Uterus (tissue), 4 donors: ENCODE measurements at places on chromosomes 2 and 18. TPM values are rescaled to one million over a fixed set of nuclear protein-coding genes. Genes with fewer than 3 reads are reported as not detected.

Gene ABCB11
- not detected for total RNA-seq

Gene DNAJC5G
- 0.77 TPM for total RNA-seq

GRCh38 chr2:110860630-110861029 is 128.3 kb downstream of the ACOXL start:
- DNase-seq, result no peak

- DNase-seq, result no peak
Measured at GRCh38 chr2:9594366-9595054, 36.3 kb downstream of the YWHAQ start.

Gene FIGLA
- not detected for total RNA-seq

GRCh38 chr2:102021779-102022178 is 30.0 kb downstream of the IL1R2 start:
- no peak for DNase-seq

GRCh38 chr18:5305835-5306234 is 10.3 kb upstream of the ZBTB14 start:
- no peak for DNase-seq

Gene LIPG
- total RNA-seq, result not detected

Gene VWA3B
- 2.1 TPM for total RNA-seq

Gene BCL2
- total RNA-seq, result 17.9 TPM

GRCh38 chr2:26561918-26562810 is 79.0 kb downstream of the CIB4 start:
- no peak for DNase-seq

DNA sequence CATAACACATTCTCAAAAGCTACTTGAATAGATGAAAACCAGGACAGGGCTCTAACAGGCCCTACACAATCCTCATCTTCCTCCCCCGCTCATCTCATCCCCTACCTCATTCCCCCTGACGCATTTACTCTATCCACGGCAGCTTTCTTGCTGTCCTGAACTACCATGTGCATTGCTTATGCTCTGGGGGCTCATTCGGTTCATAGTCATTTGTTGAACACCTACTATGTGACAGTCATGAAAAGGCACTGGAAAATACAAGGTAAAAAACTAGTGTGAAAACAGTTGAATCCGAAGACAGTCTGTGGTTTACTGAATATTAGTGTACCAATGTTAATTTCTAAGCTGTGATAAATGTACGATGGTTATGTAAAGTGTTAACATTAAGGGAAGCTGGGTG is 797 bp downstream of the EIPR1 start:
- no peak for DNase-seq

DNA sequence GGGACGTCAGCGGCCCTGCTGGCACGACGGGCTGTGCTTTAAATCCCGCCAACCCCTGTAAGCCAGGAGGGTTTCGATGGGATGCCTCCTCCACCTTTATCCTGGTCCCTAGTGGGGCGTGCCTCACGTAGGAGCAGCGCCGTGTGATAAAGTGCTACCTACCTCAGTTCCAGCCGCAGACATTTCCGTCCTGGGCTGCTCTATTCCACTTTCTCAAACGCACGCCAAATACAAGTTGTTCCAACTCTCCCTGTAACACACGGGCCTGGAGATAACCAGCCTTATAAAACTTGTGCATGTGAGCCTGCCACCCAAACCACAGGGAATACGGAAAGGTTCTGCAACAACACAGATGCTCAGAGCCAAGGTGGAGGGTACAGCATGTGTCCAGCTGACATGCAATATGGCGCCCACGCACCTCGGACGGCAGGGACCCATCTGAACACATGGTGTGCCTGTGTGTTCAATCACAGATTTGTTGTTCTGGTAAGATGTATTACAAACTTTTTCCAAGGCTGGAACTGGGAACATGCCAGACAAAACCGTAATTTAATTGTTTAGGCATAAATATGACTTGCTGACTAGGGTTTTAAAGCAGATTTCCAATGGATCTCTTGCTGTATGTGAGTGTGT is 47.7 kb downstream of the ZNF516 start:
- DNase-seq, result peak; percentile 75

DNA sequence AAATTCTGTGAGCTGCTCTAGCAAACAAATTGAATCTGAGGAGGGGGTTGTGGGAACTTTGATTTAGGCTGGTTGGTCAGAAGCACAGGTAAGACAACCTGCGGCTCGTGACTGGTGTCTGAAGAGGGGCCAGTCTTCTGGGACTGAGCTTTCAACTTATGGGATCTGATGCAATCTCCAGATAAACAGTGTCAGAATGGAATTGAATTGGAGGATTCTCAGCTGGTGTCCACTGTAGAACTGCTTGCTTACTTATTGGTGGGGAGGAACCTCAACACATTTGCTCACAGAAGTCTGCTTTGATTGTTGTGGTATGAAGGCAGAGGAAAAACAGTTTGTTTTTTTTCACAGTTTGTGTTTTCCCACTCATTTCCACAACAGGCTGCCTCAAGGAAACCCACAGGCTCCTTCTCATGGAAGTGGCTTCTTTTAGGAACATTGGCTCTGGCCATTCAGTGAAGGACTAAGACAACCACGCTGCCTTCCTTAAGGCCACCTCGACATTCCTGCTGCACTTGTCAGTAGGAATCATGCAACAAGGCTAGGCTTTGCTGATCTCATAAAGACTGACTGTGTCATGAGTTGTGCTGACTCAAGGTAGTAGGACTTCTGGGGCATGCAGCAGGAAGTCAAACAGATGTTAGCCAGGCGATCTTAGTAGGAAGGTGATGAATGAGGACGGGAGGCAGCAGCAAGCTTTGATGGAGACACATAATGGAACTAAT is 104.7 kb downstream of the TSN start:
- no peak for DNase-seq

DNA sequence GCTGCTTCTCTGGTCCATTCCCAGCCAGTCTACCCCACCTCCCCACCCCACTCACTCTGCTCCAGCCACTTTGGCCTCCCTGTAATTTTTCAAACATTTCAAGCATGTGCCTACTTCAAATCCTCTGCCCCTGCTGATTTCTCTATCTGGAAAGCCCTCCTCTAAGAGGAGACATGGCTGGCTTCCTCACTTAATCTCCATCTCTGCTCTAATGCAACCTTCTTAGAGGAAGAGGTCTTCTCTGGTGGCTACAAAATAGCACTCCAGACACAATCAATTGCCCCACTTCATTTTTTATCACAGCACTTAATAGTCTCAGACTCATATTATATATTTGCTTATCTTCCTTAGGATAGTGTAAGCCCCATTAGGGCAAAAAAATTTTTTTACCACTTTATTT is 161.1 kb upstream of the SLC39A10 start:
- DNase-seq, result no peak

DNA sequence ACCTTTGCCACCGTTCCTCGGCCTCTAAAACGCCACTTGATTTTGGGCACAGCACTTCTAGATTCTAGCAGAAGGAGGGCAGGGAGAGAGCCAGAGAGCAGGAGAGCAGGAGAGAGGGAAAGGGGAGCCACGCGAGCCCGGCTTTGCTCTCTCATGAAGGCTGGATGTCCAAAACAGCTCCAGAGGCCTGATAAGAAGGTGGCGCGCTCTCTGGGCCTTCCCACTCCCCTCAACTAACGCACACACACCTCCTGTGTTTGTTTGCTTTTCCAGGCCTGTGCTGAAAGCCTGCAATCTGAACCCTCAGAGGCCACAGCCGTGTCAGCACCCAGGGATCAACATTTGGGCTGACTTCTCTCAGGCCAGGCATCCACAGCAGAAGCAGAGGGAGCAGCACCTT is 184.8 kb upstream of the SOX11 start:
- DNase-seq, result no peak

DNA sequence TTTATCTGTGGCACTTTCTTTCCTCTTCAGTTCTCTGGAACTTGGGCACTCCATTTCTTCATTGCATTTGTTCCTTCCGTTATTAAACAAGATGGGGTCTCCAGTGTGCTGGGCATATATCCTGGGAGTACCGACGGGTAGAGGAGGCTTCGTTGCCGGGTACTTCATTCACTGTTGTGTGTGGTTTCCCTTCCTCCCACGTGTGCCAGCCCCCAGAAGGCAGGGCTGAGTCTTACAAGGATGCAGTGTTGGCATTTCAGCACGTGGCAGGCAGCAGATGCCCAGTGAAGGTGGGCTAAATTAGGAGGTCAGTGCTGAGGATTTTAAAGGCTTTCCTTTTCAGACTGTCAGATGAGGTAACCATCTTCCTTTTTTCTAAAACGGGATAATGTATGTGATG is 58.6 kb downstream of the MGAT5 start:
- DNase-seq, result no peak

DNA sequence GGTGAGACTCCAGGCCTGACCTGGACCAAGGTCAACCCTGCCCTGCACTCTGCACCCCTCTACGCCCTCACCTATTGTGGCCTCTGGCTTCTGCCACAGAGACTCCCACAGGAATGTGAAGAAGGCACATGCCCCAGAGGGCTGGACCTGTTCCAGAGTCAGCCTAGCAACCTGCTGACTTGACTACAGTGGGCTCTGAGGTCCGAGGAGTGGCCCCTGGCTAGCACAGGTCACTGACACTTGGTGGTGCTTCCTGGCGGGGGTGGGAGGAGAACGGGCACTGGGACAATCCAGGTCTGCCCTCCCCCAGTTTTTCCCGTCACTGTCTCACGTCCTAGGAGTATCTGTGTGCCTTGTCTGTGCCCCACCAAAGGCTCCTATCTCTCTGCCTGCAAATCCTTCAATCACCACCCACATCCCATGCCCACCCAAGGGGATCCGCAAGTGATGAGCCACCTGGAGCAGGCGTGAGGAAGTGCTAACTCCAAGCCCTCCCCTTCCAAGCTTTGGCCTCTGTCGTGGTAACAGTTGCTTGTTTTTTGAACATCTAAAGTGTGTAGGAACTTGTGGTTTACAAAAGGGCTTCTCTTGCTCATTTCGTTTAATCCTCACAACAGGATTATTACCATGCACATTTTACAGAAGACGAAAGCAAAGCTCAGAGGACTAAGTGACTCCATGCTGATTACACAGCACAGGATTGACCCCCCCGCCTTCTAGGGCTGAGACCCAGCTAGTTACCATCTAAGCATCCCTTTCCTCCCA is 86.2 kb downstream of the MCFD2 start:
- DNase-seq, result no peak

DNA sequence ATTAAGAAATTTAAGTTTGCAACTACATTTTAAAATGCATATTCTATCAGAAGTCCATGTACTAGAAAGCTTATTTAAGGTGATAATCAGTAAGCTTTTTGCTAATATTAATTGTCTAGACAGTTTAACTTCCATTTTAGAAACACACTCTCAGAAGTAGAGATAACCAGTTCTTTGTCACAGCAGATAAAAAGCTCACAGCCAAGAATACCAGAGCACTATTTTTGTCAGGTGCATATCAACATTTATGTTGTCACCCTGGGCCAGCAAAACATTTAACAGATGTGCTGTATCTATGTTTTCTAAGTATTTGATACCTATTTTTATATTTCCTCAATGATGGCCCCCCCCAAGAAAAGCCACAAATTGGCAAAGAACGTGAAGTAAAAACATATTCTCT is 192.6 kb downstream of the ERBB4 start:
- DNase-seq, result no peak

GRCh38 chr2:9883897-9884296 is 40.6 kb downstream of the TAF1B start:
- no peak for DNase-seq

Gene HOXD10
- total RNA-seq, result 6.8 TPM

Gene SLC1A4
- total RNA-seq, result 6.9 TPM

DNA sequence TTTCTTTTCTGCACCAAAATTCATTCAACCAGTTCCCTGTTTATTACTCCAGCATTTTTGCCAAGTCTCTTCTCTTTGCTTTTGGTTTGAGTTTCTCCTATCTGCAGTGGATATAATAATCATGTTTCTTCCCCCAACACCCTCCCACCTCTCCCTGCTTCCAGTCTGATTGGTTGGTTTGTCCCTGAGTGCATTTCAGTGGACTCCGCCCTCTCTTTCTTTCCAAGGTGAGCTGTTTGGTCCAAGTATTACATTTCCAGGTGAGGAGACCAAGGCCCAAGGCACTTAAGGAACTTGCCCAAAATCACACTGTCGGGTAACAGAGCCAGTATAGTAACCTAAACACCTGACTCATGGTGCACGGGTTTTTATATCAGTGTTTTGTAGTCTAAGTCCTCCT is 17.7 kb downstream of the MRO start:
- no peak for DNase-seq

Gene GLI2
- 2.9 TPM for total RNA-seq

Gene L3MBTL4
- total RNA-seq, result 10.8 TPM

DNA sequence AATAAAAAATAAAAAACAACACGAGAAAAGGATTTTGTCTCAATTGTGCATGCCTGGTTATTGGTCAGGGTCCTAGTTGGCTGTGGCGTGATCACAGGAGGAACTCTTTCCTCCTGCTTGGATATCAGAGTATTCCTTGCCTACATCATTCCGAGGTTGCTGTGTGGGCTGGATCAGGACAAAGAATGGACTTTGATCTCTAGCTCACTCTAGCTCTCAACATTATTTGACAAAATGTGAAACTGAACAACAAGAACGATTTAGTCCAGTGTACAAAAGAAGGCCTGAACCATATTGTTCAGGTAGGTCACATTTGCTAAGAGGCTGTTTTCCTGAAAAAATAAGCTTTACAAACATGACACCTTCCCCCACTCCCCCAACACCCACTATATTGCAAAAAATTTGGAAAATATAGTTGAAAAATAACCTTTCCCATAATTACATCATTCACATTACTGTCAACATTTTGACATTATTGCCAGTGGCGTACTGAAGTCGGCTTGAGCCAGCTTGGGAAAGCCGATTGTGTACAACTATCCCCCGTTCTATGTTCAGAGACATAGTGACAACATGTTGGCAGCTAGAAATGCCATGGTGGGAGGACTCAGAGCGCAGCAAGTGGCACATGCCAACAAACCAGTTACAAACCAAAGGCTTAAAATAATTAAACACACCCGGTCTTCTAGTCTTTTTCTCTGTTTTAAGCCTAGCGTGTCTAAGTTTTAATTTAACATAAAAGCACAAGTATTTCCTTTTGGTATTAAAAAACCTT is 179.0 kb downstream of the LPIN1 start:
- DNase-seq, result no peak

Gene LRP2
- not detected for total RNA-seq

DNA sequence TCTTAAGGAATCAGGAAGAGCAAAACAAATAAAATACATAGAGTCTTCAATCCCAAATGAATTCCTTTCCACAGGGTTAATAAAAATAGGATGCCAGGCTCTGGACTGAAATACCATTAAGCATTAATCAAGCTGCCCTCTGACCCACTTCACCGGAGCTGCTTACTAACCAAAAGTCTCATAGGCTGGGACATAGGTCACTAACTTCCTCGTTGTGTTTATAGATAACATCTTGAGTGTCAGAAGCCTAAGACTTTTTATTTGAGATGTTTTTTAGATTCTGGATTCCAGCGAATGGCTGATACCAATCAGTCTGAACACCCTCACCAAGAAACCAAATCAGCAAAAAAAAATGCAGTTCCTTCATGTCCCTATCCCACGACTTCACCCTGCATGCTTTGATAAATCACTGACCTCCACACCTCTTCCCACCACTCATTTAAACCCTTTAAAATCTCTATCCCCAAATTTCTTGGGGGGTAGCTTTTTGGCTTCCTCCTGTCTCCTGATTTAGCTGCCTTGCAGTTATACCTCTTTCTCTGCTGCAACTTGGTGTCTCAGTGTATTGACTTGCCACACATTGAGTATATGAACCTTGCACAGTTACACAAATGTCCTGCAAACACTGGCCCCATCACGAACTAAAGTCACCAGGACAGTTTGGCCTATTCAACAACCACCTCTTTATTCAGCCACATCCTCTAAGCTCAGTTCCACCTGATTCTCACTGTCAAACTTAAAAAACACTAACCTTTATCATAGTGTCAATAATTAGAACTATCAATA is 399.3 kb downstream of the METTL4 start:
- DNase-seq, result no peak

Gene PUS10
- 1.8 TPM for total RNA-seq

Gene UGT1A5
- not detected for total RNA-seq

Gene SMYD1
- total RNA-seq, result 0.07 TPM

GRCh38 chr2:240340361-240340761 is 95.1 kb upstream of the GPC1 start:
- DNase-seq, result no peak
